ENCODE measurements at places on chromosomes 6 and 20.

DNA sequence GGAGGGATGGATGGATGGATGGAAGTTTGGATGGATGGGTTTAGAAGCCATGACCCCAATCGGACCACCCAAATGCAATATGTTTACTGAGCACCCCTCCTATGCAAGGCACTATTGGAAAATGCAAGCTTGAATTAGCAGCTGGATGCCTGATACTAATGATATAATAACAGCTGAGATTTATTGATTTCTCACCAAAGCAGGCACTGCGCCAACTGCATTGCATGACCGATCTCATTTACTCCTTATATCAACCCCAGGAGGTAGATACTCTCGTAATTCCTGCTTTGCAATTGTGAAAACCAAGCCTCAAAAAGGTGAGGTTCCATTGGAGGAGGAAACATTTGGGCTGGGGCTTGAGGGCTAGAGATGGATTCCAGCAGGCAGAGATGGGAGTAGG, 89.7 kb downstream of the KCNB1 start:
- no peak for DNase-seq

GRCh38 chr20:56592211-56592610, 36.9 kb upstream of the TFAP2C start:
- DNase-seq, result no peak

DNA sequence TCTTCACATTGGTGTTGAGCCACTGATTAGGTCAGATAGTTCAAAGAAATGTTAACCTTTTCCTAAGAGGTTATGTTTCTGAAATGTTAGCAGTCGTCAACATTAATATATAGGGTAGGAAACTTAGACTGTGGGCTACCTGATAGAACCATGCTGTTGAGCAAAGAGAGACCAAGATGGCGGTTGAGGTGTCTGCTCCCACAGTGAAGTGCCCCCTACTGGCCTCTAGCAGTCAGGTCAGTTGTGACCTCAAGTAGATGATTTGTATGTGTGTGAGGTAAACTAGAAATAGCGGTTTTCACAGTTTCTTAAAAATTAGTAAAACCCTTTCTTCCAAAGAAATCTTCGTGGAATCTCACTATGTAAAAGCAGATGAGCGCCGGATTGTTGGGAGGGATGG, 40.3 kb downstream of the MTHFD1L start:
- DNase-seq, result no peak

GRCh38 chr6:34597605-34598353, 41.6 kb upstream of the SPDEF start:
- no peak for DNase-seq

- DNase-seq, result no peak
Observed at GRCh38 chr20:47309806-47310426, 46.6 kb downstream of the ZMYND8 start.

DNA sequence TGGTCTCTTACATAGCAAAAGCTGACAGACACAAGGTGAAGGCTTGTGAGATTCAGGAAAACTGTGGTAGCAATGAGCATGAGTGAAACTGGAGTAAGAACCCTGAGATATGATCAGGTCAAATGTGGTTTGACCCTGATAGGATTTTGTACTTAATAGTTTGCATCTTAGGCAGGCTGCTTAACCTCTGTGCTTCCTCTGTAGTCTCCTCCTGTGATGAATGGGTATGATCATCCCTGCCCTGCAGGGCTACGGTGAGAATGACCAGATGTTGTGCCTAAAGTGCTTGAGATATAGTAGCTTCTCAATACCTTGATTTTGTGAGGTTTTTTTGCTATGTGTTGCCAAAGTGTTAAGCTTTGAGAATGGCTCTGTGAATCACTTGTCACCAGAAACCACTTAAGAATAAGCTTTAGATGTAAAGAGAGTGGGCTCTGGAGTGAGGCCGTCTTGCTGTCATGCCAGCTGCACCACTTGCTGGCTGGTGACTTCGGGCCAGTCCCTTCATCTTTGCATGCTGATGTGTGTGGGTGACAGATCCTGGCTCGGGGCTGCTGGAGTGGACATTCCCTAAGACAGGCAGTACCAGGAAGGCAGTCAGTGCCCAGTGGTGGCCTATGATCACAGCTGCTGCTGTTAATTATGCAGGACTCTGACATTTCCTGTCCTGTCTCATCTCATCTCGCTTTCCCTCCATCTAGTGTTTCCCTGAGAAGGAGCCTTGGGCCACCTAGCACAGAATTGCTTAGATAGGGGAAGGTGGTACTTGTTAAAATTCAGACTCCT, 254.7 kb downstream of the NFATC2 start:
- no peak for DNase-seq

GRCh38 chr20:54475334-54476168, at the start of gene DOK5:
TSS of gene DOK5 (plus strand) at chr20:54475593. CDS start at chr20:54475947, 354 bp downstream.
- peak; percentile 75 for DNase-seq

GRCh38 chr6:134021396-134022122, 30.9 kb downstream of the SLC2A12 start:
- no peak for DNase-seq

DNA sequence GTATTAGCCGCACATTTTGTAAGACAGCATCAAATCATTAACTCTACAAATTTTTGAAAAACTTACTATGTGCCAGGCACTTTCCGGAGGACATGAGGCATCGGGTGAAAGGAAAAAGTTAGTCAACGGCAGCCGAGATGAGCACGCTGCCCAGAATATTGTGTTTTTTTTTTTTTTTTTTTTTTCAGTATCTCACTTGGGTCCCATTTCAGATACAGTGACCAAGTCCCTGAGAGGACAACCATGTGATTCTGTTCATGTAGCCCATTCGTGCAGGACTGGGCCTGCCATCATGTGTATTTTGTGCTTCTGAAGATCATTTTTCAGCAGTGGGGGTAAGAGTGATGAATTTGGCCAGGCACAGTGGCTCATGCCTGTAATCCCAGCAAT, 1.3 kb downstream of the SLA2 start:
- DNase-seq, result no peak

DNA sequence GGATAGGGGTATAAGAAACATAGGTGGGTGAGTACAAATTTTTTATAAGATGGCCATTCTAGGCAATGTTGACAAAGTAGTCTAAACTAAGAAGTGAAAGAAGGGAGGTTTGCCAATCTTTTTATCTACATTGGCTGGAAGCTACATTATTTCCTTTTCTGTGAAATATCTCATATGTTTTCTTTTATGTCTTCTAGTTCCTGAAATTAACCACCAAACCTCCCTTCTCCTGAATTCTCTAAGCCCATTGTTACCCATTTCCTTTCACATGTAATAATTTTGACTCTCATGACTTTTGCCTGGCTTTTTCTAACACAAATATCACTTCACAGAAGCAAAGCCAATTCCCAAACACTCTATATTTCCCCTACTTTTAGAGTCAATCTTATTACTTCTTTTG, 496.2 kb upstream of the JAG1 start:
- no peak for DNase-seq

DNA sequence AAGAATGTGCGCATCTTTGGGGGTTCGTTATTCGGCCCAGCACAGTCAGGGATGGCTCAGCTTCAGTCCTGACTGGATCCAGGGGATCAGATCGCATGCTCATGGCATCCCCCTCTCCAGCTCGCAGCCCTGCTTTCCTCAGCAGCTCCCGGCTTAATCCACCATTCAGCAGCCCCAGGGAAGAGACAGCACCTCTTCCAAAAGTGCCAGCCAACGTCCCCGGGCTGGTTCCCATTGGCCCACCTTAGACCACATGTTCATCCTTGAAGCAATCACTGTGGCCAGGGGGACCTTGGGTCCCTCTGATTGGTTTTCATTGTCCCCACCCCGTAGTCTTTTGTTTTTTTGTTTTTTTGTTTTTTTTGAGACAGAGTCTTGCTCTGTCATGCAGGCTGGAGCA, 188.7 kb downstream of the ZMYND8 start:
- no peak for DNase-seq

GRCh38 chr20:45014671-45015415, 48.5 kb downstream of the STK4 start:
- DNase-seq, result no peak

GRCh38 chr6:43355862-43356590, 13.4 kb downstream of the ZNF318 start:
- no peak for DNase-seq

GRCh38 chr20:4281258-4282055, 266.1 kb upstream of the RNF24 start:
- DNase-seq, result no peak

DNA sequence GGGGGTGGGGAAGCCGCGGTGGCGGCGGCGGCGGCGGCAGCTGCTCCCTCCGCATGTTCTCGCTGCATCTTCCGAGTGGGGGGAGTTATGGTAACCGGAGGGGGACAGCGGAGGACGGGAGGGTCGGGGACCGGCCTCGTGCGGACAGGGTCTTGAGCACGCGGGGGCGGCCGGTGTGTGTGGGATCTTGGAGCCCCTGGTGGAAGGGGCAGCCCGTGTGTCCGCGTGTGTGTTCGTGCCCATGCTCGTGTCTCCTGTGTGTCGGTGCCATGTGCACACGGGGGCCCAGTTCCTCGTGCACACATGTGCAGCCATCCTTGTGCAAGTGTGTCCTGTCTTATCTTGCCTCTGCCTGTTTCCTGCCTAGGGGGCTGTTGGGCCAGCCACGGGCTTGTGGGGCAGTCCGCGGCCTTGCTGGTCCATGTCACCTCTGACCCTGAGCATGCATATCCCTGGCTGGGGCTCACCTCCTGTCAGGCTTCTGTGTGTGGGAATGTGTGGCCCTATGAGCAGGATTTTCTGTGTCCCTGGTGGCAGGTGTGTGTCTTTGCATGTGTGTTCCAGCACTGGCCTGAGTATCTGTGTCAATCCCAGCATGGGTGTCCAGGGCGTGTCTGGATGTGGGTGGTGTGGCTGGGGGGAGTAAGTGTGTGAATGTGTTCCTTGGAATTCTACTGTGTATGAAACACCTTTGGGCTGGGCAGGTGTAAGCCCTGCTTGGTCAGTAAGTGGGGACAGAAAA, 8.5 kb downstream of the SYNGAP1 start:
- no peak for DNase-seq

DNA sequence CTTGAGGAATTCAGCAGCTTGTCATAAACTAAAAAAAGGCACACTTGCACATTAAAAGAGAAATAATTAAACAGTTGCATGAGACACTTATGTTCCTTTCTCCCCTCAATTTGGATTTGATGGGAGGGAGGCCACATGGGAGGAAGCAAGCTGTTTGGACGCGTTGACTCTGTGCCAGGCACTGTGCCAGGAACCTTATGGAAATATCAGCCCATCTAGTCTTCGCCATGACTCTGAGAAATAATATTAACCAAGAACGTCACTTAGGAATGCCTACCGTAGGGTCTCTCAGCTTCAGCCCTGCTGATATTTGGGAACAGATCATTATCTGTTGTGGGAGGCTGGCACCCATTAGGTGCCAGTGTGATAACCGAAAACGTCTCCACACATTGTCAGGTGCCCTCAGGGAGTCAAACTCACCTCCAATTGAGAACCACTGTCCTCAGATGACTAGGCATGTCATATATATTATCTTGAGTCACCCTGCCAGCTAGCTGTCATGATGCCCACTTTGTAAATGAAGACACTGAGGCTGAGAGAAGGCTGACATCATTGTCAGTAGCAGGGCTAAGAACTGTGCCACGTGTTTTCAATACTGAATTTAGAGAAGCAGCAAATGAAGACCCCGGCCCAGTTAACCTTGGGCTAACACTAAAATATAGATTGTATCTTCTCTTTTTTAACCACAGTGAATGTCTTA, 36.1 kb downstream of the EYA2 start:
- no peak for DNase-seq

- DNase-seq, result no peak
Observed at GRCh38 chr6:105211831-105212230, 32.0 kb upstream of the POPDC3 start.

DNA sequence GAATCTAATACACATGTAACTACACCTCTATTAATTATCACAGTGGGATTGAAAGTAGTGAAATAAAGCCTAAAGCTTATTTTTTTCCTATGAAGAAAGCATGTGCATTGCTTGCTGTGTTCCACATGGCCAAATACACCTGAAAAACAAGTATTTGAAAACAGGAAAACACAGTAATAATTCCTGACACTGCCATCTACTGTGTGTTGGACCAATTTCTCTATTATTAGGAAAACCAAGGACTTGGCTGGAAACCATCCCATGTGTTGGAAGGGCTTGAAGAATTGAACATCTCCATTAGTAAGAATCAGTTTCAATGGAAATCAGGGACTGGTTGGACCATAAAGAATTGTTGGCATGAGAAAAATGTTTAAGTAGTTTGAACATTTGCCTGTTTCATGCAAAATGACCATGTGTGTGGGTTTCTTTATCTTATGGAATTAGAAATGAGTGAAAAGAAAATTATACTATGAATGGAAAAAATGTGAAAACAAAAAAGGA, 124.1 kb downstream of the PHF3 start:
- DNase-seq, result no peak

GRCh38 chr6:102660303-102660702, 1266.8 kb downstream of the GRIK2 start:
- no peak for DNase-seq

GRCh38 chr6:167973148-167973885, 24.2 kb upstream of the KIF25 start:
- DNase-seq, result no peak

DNA sequence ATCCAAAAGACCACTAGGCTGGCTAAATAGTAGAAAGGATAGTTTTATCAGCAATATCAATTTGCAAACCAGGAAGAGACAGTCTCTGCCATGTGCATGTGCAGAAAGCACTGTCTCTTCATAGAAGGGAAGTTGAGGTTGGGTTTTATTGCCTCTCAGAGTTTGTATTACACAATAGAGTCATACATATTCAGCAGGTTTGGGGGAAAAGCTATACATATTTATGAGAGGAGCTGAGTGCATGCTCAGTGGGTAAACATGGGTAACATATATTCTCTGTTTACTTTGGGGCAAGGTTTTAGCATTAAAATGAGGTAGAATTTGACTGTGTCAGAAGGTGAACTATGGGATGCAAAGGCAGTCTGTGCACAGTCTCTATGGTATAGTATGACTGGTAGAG, 14.9 kb downstream of the TMEM170B start:
- no peak for DNase-seq

DNA sequence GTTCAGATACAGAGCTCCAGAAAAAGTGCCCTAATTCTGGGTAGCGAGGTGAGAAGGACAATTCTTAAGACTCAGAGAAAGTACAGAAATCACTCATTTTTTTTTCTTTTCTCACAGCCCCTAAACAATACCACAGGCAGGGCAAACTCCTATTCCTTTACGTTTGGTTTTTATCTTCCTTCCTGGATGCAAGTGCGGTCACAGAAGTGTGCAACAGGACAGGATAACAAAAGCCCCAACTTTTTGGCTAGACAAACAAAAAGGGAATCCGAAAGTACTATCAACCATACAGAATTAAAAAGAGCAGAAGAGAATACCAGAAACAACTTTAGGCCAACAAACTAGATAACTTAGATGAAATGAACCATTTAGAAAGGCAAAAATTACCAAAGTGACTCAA, 18.4 kb upstream of the BEND6 start:
- DNase-seq, result no peak

GRCh38 chr6:167276772-167277533, 14.2 kb upstream of the UNC93A start:
- DNase-seq, result no peak

DNA sequence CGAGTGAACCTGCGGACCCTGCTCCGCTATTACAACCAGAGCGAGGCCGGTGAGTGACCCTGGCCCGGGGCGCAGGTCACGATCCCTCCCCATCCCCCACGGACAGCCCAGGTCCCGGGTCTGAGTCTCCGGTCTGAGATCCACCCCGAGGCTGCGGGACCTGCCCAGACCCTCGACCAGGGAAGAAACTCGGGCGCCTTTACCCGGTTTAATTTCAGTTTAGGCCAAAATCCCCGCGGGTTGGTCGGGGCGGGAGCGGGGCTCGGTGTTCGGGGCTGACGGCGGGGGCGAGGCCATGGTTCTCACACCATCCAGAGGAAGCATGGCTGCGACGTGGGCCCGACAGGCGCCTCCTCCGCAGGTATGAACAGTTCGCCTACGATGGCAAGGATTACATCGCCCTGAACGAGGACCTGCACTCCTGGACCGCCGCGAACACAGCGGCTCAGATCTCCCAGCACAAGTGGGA, 46.9 kb upstream of the TRIM26 start:
- peak; percentile 33 for DNase-seq
